Cerebellar nuclear complex (tissue), 1 donor: ENCODE measurements at places on chromosomes 6 and 20.

- DNase-seq, result peak; percentile 91
Observed at GRCh38 chr6:166056637-166057036, 111.0 kb downstream of the TBXT start.

GRCh38 chr6:127515794-127516661, 3.1 kb downstream of the MTCL3 start:
- peak; percentile 52 for DNase-seq

DNA sequence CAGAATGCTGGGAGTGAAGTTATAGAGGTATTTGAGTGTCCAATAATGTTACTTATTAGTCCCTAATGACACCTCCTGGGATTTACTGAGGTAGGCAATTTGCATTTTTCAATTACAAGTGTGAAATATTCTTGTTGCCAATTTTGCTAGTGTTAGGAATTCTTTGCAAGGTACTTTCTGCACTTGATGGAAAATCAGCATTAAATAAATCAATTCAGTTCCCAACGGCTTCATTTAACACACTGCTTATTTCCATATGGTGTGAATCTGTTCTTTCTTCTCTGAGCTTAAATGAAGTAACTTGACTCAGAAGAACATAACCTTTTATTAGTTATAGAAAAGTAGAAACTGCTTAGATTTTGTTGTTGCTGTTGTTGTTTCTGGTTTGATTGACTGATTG, 21.2 kb downstream of the CCN2 start:
- DNase-seq, result no peak

- no peak for DNase-seq
Observed at GRCh38 chr6:136312975-136313374, 23.3 kb upstream of the BCLAF1 start.

GRCh38 chr6:33166811-33167210, 25.5 kb downstream of the COL11A2 start:
- DNase-seq, result no peak
